ENCODE measurements at places on chromosomes 11 and 22. TPM values are rescaled to one million over a fixed set of nuclear protein-coding genes. Genes with fewer than 3 reads are reported as not detected.

DNA sequence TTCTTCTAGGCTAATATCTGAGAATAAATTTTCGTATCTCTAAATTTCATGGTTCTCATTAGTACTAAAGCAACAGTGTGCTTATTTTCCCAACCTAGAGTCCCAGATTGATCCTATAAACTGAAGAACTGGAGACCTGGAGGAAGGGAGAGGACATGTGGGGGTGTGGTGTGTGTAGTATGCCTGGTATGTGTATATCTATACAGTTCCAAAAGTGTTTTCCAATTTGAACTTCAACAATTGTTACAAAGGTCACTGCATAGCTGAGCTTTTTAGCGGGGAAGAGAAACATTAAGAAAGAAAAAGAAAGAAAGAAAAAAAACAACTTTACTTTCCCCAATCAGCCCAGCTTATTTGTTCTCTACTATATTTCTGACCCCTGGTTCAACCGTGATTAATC lies 152.1 kb downstream of the SOX6 start:
- no peak overlapping the region for H3K27ac ChIP-seq
- no peak overlapping the region for H3K4me3 ChIP-seq
- no peak for DNase-seq
- H3K36me3 ChIP-seq, result no peaks in the 10 kb centered on the region
- H3K4me1 ChIP-seq, result no peaks in the 10 kb centered on the region

The TBX10 gene
- total RNA-seq, result not detected

DNA sequence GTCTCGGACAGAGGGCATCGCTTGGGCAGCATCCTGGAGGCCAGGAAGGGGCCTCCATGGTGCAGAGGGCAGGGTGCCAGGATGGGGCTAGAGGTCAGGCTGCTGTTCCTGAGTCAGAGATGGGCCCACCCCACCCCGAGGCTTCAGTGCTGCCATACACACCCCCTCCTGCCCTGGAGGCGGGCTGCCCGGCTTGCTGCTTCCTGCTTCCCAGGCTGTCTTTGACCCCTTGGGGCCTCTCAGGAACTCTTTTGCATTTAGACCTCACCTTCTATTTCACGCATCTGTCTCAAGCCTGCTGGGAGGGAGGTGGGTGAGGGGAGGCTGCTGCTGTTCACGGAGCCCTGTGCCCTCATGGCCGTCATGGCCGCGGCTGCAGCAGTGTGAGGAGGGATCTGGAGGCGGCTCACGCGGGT lies 6.6 kb upstream of the GRAMD4 start:
- no peaks in the 10 kb centered on the region for H3K27me3 ChIP-seq
- peak overlapping the region; percentile 44 for H3K27ac ChIP-seq
- peak overlapping the region; percentile 30 for H3K4me3 ChIP-seq

GRCh38 chr11:57491371-57492061 lies 24.0 kb downstream of the SLC43A1 start:
- DNase-seq, result peak; percentile 30
- H3K27me3 ChIP-seq, result no peaks in the 10 kb centered on the region
- no peak overlapping the region for H3K4me3 ChIP-seq

DNA sequence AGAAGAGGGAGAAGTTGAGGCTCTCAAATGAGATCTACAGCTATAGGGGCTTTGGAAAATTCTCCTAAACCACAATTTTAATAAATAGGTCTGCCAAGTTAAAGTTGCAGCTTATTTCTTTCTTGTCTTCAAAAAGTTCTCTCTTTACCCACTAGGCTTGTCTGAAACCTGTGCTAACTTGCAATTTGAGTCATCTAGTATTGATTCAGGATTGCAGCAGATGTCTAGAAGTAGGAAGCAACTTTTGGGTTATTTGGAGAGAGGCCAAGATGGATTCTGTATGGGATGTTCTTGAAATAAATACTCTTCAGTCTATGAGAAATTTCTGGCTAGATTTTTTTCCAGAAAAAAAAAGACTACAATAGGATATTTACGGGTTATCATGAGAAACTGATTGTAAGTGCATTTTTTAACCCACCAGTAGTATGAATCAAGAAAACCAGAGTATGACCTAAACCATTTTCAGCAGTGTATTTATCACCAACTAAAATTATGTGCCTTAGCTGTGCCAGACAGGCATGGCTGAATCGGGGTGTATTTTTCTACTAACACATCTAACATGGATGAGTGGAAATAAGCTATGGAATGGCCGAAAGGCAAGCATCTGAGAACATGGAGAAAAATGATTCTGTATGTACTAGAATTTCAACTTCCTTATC lies 4.9 kb upstream of the RAB38 start:
- no peak overlapping the region for H3K4me3 ChIP-seq
- no peak overlapping the region for H3K27ac ChIP-seq
- H3K27me3 ChIP-seq, result no peaks in the 10 kb centered on the region
- H3K36me3 ChIP-seq, result no peaks in the 10 kb centered on the region
- H3K4me1 ChIP-seq, result peaks cover 1% of the 10 kb centered on the region
- DNase-seq, result no peak

GRCh38 chr11:101576456-101576855 lies 7.4 kb downstream of the TRPC6 start:
- no peaks in the 10 kb centered on the region for H3K36me3 ChIP-seq
- H3K4me3 ChIP-seq, result no peak overlapping the region
- no peak overlapping the region for H3K27ac ChIP-seq
- H3K27me3 ChIP-seq, result no peaks in the 10 kb centered on the region
- no peaks in the 10 kb centered on the region for H3K4me1 ChIP-seq

DNA sequence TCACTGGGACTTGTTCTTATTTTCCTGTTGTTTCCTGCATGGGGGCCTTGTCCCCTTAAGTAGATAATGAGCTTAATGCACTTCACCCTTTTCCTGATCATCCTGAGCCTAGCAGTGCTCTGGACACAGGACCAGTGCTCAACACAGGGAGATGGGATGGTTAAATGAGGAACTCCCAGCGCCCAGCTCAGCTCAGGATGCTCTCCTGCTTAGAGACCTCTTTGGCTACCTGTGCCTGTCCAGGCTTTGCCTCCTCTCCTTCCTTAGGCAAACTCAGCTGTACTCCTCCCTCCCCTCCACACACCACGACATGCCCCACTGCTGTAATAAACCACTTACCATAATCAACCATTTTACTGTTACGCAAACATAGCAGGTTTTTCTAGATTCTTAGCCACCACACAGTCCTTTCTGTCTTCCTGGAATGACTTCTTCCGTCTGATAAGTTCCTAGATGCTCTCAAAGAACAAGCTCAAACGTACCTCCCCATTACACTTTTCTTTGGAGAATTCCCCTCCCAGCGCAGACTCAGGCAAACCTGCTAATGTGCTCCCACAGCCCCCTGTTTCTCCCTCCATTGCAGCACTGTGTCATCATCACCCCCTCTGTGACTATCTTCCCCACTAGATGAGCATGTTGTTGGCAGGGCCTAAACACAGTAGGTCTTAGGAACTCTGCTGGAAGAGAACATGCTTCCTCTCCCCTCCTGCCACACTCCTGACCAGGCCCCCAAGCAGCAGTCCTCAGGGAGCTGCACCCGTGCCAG lies 113.6 kb downstream of the MICAL2 start:
- peaks cover 49% of the 10 kb centered on the region for H3K4me1 ChIP-seq
- peak overlapping the region; percentile 60 for H3K27ac ChIP-seq
- peaks cover 22% of the 10 kb centered on the region for H3K36me3 ChIP-seq
- peak overlapping the region; percentile 48 for H3K4me3 ChIP-seq
- no peaks in the 10 kb centered on the region for H3K27me3 ChIP-seq
- DNase-seq, result no peak

The SIPA1 gene
- 169 TPM for total RNA-seq

The GVQW3 gene
- total RNA-seq, result 10.1 TPM

DNA sequence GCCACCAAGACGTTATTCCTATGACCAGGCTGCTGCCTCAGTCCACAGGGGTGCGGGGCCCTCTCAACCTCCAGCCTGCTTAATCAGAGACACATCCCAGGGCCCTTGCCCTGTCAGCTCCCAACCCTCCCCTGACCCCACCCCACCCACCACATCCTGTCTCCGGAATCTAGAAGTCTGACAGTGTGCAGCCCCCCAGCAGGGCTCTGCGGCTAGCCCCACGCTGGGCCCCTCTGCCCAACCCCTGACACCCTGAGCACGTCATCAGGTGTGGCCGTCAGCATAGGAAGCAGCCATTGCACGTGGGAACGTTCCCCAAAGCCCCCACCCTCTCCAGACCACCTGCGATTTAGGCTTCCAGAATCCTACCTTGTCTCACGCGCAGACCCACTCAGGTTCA lies 34.3 kb upstream of the IGSF9B start:
- DNase-seq, result no peak
- no peaks in the 10 kb centered on the region for H3K27me3 ChIP-seq
- H3K4me3 ChIP-seq, result no peak overlapping the region
- H3K4me1 ChIP-seq, result no peaks in the 10 kb centered on the region

The PGA5 gene
- not detected for total RNA-seq

GRCh38 chr11:74141241-74141695 lies 29.5 kb downstream of the C2CD3 start:
- no peaks in the 10 kb centered on the region for H3K27me3 ChIP-seq
- DNase-seq, result no peak
- H3K27ac ChIP-seq, result no peak overlapping the region
- H3K36me3 ChIP-seq, result peaks cover 13% of the 10 kb centered on the region

DNA sequence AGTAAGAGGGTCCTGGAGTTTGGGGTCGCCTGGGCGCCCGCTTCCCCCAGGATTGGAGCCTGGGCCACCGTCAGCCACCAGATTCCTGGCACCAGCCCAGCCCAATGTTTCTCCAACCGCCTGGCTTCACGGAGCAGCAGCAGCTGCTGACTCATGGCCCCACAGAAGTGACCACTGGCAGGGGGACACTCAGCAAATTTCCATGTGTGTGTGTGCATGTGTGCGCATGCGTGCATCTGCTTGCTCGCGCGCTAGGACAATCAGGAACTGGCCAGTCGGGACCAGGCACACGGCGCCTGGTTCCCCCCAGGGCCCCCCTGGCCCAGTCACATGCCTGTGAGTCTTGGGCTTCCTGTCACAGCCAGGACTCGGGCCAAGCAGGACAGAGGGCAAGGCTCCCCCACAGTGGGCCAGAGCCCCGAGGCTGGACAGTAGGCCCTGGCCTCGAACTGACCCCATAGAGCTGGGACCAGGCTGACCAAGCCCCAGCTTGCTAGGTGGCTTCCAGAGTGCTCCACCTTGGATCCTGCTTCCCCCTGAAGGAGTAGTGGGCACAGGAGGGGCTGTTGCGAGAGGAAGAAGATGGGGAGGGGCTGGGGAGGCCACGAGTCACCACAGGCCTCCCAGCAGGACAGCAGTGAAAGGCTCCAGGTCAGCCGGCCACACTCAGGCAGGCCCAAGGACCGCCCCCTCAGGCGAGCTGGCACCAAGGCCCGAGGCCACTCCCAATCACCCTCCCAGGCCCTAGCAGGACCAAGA lies 3.2 kb downstream of the CTSD start:
- no peaks in the 10 kb centered on the region for H3K36me3 ChIP-seq
- peaks cover 84% of the 10 kb centered on the region for H3K4me1 ChIP-seq
- no peak for DNase-seq
- H3K27me3 ChIP-seq, result no peaks in the 10 kb centered on the region
- H3K4me3 ChIP-seq, result no peak overlapping the region

The PTS gene
- 26.9 TPM for total RNA-seq

The MS4A15 gene
- not detected for total RNA-seq

The NRGN gene
- 0.67 TPM for total RNA-seq

DNA sequence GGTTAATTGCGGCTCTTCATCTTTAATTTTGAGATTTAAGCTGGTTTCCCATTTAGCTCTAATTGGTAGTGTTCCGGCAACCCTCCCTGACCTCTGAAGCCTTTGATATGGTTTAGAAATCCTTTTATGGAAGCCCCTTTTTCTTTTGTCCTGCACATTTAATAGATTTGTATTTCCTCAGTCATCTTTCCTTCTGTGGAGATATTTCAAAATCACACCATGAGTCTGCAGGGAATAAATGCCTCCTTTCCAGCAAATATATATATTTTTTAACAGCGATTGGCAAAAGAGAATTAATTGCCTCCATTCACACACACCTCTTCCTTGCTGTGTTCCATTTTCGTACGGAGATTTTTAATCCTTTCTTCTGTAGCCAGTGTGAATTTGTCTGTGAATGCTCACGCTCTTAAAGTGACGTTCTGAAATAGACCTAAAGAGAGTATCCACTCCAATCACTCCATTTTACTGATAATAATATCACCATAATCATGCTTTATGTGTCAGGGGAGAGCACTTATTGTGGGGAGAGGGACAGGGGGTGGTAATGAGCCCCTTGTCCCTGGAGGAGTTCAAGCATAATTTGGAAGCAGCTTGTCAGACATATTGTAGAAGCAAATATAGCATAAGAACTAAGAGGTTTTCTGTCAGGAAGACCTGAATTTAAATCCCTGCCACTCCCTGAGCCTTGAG lies 142.5 kb upstream of the SYT13 start:
- H3K27me3 ChIP-seq, result no peaks in the 10 kb centered on the region
- no peak for DNase-seq
- no peak overlapping the region for H3K27ac ChIP-seq
- H3K4me3 ChIP-seq, result no peak overlapping the region
- H3K36me3 ChIP-seq, result no peaks in the 10 kb centered on the region

The TRIM66 gene
- total RNA-seq, result 25.0 TPM

GRCh38 chr11:1737080-1737757 lies 13.2 kb downstream of the IFITM10 start:
- H3K27ac ChIP-seq, result no peak overlapping the region
- H3K27me3 ChIP-seq, result no peaks in the 10 kb centered on the region
- H3K36me3 ChIP-seq, result no peaks in the 10 kb centered on the region
- DNase-seq, result no peak

The PHLDA2 gene
- 1.1 TPM for total RNA-seq

DNA sequence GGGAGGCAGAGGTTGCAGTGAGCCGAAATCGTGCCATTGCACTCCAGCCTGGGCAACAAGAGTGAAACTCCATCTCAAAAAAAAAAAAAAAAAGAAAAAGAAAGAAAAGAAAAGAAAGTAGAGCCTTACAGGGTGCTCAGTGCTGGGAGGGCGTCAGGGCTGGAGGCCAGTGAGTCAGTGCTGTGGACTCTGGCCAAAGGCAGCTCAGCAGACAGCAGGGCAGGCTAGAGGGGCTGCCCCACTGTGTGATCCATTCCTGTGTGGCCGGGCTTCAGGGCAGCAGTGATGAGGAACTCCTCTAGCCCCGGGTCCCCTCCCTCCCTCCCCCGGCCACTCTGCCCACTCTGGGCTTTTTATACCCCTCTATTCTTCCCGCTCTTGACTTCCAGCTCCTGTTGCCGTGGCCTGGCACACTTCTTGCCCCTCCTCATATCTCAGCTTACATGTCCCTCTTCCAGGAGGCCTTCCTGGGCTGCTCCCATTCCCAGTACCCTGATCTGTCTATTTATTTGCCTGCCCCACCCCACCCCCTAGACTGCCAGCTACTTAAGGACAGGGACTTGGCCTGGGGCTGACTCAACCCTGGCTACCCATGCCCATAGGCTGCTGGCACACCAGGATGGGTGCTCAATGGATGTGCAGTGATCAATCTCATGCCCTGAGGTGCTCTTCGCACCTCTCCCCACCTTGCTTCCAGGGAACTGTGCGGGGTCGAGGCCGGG lies 10.1 kb downstream of the SYT12 start:
- H3K36me3 ChIP-seq, result no peaks in the 10 kb centered on the region
- DNase-seq, result no peak
- H3K4me1 ChIP-seq, result no peaks in the 10 kb centered on the region
- H3K4me3 ChIP-seq, result no peak overlapping the region
- H3K27ac ChIP-seq, result no peak overlapping the region

GRCh38 chr11:66012371-66012945 lies 650 bp downstream of the CST6 start:
- DNase-seq, result no peak
- no peak overlapping the region for H3K27ac ChIP-seq
- H3K27me3 ChIP-seq, result peaks cover 13% of the 10 kb centered on the region
- H3K4me3 ChIP-seq, result no peak overlapping the region
- H3K36me3 ChIP-seq, result no peaks in the 10 kb centered on the region
